ENCODE measurements at places on chromosomes 2 and 18. TPM values are rescaled to one million over a fixed set of nuclear protein-coding genes. Genes with fewer than 3 reads are reported as not detected.

DNA sequence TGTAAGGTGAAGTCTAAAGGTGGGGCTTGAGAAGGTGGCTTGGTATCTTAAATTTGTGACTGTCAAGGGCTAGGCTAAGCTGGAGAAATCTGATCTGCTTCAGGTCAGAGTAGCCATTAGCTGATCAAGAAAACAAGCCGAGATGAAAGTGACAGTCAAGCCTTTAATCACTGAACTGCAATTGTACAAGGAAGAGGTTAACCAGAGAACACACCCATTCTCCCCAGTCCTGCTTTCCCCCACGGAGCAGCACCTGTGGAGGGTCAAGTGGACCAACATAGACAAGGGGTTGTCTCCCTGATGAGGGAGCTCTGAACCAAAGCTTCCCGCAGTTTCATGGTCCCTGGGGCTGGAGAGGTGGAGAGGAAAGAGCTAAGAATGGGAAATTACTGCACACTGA is 901.2 kb downstream of the DCC start:
- DNase-seq: no peak

The IGFBP2 gene
- total RNA-seq: not detected

- no peak for DNase-seq
Measured at GRCh38 chr18:8069708-8070107, 502.6 kb downstream of the PTPRM start.

The LIMS2 gene
- total RNA-seq: 7.0 TPM

- no peak for DNase-seq
Measured at GRCh38 chr18:5195656-5196055, 1.4 kb downstream of the AKAIN1 start.

DNA sequence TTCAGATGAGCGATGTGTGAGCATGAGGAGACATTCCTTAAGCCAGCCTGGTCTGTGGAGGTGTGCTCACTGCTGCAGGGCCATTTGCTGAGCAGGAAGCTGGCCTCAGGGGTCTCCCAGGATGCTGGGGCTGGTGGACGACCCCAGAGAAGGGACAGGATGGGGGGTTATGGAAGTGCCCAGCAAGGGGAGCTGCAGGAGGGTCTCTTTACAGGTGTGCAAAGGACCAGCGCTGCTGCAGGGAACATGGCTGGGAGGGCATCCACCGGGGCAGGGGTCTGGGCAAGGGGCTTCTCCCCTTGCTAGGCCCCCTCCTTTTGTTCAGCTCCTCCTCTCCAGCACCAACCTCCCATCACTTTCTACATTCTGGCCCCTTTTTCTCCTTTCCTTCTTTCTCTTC is 185.2 kb downstream of the GBX2 start:
- no peak for DNase-seq

DNA sequence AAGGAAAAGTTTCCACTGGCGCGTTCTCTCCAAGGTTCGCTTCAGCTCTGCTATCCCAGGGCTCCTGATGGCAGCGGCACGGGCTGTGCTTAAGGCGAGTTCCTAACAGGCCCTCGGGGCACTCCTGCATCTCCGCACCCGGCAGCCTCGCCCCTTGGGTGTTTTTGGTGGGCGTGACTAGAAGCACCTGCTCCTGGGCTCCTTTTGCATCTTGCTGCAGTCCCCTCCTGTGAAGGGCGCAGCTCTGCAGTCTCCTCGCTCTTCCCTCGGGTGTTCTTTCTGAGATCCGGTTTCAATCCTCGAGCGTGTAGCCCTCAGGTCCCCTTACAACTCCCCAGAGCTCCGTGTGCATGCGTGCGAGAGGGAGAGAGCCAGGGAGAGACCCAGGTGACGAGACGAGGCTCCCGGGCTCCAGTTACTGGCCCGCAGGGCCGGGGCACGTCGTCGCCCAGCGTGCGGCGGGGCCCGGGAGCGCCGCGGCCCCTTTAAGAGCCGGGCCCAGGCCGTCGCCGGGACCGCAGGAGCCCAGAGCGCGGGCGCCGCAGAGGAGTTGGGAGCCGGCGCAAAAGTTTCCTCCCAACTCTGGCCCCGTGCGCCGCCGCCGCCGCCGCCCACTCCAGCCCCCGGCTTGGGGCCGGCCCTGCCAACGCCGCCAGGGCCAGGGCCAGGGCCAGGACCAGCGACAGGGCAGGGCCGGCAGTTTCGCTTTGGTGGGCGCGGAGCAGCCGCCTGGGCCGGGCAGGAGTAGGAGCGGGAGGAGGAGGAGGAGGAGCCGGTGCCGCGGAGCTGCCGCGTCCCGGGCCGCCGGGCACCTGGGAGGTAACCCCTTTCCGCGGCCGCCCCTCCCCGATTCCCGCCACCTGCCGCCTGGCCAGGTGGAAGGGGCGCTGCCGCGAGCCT is at the start of gene PARD3B:
Gene PARD3B (plus strand): TSS at position 515 of the 900 bp plus-strand sequence. CDS start 525 bp downstream, outside the sequence.
- DNase-seq: no peak

- no peak for DNase-seq
Measured at GRCh38 chr18:12839057-12839525, 44.9 kb downstream of the PTPN2 start.

The HOXD11 gene
- not detected for total RNA-seq

The EML6 gene
- 0.34 TPM for total RNA-seq

The GRHL1 gene
- 0.28 TPM for total RNA-seq

DNA sequence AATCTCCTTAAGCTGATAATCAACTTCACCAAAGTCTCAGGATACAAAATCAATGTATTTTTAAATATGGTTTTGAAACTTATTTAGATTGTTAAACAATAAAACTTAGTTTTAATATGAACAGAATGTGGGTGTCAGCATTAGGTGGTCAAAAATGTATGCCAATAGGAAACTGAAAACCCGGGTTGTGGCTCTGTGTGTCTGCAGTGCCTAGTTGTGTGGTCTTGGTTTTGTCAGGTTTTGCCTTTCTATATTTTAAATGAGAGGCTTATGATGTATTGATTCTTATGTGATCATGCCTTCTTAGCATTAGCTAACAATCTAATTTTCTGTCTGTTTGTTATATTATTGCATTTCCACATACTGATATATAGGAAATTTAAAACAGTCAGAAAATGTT is 227.8 kb downstream of the ZNF407 start:
- no peak for DNase-seq

- no peak for DNase-seq
Measured at GRCh38 chr2:21890716-21891115, 766.9 kb downstream of the TDRD15 start.

DNA sequence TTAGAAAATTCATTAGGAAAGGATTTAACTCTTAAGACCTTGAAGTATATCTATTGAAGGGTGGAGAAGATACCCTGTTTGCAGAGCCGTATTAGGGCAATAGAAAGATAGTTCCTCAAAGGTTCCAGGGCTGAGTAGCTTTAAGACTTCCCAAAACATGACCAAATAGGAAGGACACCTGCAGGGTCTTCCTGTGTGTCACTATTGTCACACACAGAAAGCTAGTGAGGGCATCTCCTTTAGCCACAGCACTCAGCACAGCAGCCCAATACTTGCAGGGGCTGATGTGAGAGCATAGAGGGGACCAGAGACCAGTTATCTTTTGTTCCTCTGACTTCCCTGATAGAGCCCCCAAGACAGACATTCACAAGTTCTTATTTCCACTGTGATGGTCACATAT is 93.7 kb downstream of the PAX3 start:
- no peak for DNase-seq

The AKAIN1 gene
- not detected for total RNA-seq

The MYO1B gene
- total RNA-seq: 0.98 TPM

The CD207 gene
- not detected for total RNA-seq

DNA sequence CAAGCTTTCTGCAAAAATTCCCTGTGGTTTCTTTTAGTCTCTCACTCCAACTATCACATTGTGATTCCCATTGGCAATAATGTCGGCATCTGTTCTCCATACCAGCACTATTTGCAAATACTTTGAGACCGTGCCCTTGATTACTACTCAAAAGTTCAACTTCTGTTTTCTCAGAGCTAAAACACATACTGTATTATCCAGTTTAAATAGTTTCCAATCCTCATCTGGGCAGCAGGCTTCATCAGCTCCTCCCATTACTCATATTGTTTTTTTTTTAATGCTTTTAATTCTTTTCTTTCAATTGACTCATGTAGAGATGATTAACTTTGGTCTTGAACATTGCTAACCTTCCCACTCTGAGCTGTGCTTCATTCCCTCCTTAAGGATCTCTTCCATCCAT is 135.8 kb downstream of the METTL8 start:
- DNase-seq: no peak

GRCh38 chr2:70829916-70830315 is 5.7 kb downstream of the CD207 start:
- DNase-seq: no peak

GRCh38 chr2:211070547-211070946 is 514.1 kb downstream of the CPS1 start:
- no peak for DNase-seq
